Naive thymus-derived CD4-positive, alpha-beta T cell (primary cell): ENCODE measurements at places on chromosomes 4 and X.

DNA sequence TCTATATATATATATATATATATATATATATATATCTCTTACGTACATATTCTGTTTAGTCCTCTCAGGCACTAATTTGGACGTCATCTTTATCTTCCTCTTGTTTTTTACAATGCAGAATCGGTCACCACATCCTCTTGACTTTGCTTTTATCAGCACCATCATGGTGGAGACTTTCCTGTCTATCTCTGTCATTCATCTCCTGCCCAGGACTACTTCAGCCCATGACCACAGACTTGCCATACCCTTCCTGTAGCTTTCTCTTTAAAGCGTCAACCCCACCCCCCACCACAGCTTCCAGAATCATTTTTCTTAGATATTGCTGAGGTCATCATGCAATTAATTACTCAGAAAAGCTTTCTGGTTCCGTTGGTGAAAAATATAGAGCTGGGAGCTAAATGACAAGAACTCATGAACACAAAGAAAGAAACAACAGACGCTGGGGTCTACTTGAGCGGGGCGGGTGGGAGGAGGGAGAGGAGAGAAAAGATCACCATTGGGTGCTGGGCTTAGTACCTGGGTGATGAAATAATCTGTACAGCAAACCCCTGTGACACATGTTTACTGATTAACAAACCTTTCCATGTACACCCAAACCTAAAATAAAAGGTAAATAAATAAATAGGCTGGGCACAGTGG is 30.5 kb upstream of the PRKX start:
- DNase-seq, result no peak

- no peak for DNase-seq
These were observed 34.6 kb downstream of the PPP2R2C start for GRCh38 chr4:6437826-6438238.

GRCh38 chrX:39377773-39378172 is 576.5 kb downstream of the MID1IP1 start:
- DNase-seq, result no peak

- no peak for DNase-seq
These were observed 21.0 kb upstream of the UGT2B7 start for GRCh38 chr4:69075061-69075792.

- no peak for DNase-seq
These were observed 13.4 kb downstream of the GIMD1 start for GRCh38 chr4:106355193-106355592.

DNA sequence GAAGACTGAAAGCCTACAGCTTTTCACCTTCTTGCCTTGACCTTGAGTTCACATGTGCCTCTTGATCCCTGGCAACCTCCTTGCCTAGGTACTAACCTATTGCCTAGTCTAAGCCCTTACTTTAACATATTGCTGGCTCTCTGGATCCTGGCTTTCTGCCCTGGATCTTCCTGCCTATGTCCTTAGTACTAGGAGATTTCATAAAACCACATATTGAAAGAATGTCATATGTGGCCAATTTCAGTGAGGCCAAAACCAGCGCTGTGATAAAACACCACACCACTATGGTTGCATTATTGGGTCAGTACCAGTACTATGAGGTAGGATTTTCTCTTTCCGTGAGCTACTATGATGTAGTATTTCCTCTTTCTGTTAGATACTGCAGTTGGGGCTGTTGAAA is 80.4 kb downstream of the CT47B1 start:
- DNase-seq, result no peak

DNA sequence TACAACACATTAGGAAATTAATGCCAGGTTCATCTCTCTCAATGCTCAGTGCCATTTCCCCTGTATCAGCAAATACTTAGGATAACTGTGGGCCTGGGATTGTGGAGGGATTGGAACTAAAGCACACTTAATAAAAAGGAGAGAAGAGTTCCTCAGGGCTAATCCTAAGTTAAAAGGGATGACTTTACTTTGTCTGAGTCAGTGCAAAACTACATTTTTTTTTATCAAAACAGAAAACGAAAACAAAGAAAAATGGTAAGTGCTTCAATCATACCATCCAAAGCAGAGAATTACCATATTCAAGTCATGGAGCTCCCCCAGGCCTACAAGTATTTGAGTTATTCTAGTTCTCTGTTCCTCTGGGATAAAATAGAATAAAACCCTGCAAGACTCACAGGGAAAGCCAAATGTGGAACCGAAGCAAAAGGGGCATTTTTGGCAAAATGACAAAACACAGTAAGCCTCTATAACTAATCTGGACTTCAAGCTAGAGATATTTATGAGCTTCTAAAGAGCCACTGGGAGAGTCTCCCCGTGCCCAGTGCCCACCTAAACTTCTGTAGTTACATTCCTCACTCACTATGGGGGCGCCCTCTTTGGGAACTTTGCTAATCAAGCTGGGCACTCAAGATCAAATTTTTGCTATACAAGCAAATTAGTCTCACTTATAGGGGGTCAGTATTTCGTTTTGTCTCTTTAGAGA is 53.4 kb downstream of the PALLD start:
- no peak for DNase-seq
